H1 (cell line): ENCODE measurements at places on chromosomes 1 and 21.

DNA sequence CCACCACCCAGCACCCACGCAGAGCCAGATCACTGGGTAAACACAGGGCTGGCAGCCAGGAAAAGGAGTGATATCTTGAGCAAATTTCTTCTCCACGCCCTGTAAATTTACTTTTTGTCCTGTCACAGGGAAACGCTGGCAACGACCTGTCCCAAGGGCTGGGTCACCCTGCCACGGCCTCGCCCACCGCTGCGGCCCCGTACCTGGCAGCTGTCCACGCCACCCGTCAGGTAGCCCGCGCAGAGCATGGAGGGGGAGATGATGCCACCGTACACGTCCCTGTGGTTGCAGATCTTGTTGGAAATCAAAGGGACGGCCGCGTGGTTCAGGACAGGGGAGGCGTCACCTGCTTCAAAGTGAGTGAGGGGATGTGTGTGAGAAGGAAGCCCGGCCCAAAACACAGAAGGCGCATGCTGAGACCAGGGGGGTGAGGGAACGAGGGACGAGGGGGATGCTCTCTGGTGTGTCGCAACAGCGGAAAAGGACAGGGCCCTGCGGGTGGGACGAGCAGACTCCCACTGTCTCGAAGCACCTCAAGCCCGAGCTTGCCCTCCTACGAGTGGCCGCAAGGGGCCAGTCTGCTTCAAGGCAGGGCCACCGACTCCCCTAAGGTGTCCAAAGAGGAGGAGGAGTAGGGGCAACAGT, 10.1 kb upstream of the TFF1 start:
- no peak for DNase-seq

DNA sequence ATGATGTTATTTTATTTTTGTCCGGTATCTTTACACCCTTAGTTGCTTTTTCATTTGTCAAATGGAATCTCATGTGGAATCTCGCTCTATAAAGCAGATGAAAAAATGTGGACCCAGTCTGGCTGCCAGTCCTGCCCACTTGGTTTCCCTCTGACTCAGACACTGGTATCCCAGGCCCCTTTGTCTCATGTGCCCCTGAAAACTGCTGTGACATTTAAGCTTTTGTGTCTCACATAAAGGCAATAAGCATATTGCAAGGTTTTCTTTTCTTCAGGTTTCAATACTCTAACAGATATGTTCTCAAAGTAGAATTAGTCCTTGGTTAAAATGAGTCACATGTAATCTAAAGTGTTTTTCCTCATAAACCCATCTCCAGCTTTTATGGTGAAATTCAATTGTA, 183.3 kb downstream of the ST6GALNAC3 start:
- no peak for DNase-seq

DNA sequence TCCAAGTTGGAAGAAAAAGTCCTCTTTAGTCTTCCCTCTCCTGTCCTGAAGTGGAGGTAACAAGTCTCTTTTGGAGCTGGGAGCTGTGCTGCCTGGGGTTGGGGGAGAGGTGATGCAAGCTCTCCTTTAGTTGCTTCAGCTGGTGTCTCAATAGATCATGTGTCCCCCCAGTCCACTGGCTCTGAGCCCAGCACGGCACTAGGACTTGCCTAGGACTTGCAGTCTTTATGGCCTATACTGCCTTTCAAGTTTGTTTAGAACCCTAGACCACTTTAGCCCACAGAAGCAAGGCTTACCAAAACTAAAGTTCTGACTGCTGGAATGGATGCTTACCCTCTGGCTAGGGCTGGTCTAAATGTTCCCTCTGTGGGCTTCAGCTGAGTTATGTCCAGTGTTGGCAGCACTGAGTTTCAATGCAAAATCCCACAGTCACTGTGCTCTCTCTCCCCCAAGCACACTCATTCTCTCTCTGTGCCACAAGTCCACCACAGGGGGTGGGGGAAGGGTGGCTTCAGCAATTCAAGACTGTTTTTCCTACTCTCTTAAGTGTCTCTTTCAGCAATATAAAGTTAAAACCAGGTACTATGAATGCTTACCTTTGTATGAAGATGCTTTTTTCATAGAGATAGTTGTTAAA, 185.0 kb downstream of the DNAH14 start:
- DNase-seq: no peak

- no peak for DNase-seq
Observed at GRCh38 chr1:193356249-193356648, 169.8 kb upstream of the B3GALT2 start.

DNA sequence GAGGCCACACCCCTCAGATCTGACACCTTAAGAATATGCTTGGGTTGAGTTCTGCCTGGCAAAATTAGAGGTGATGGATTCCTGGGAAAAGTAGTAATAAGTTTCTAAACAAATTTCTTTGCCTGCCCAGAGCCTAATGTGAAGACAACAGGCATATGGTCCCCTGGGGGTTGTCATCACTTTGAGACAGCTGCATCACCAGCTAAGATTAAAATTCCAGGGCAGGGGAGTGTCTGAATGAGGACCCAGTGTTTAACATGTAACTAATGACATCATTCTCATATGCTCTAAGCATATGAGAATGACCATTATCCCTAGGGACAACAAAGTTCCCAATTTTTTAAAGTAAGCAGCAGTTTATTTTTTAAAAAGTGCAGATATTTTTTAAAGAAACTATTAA, 432.2 kb downstream of the PCP4 start:
- no peak for DNase-seq

DNA sequence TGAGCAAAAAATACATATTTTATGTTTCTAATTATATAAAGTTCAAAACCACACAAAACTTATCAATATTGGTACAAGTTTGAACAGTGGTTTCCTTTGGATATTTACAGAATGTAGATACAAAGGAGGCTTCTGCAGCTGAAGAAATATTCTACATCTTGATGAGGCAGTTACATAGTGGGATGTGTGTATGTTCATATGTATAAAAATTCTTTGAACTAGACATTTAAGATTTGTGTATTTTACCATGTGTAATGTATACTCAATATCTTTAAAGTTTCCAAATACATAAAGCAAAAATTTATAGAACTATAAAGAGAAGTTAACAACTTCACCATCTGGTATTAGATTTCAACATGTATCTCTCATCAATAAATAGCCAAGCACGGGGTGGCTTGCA, 80.7 kb upstream of the TNFSF4 start:
- no peak for DNase-seq
